Breast epithelium (tissue), 4 donors: ENCODE measurements at places on chromosomes 5 and 9. TPM values are rescaled to one million over a fixed set of nuclear protein-coding genes. Genes with fewer than 3 reads are reported as not detected.

GRCh38 chr9:445033-445432, 230.4 kb downstream of the DOCK8 start:
- no peak for DNase-seq

DNA sequence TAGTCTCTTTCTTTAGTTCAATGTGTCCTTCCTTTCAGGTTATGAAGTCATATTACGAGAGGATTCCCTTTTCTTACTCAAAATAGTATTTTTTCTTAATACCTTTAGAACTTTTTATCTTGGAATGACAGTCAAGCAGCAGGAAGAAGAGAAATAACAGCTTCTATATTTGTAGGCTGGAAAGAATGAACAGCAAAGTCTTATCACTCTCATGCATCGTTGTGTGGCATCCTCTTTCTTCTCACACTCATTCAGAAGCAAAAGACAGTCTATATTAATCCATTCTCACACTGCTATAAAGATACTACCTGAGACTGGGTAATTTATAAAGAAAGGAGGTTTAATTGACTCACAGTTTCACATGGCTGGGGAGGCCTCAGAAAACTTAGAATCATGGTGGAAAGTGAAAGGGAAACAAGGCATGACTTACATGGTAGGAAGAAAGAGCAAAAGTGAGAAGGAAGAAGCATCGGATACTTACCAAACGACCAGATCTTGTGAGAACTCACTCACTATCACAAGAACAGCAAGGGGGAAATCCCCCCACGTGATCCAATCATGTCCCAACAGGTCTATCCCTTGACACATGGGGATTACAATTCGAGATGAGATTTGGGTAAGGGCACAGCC, 1646.1 kb upstream of the CDH6 start:
- no peak for DNase-seq

- DNase-seq = no peak
Observed at GRCh38 chr9:4222357-4222756, 77.5 kb downstream of the GLIS3 start.

DNA sequence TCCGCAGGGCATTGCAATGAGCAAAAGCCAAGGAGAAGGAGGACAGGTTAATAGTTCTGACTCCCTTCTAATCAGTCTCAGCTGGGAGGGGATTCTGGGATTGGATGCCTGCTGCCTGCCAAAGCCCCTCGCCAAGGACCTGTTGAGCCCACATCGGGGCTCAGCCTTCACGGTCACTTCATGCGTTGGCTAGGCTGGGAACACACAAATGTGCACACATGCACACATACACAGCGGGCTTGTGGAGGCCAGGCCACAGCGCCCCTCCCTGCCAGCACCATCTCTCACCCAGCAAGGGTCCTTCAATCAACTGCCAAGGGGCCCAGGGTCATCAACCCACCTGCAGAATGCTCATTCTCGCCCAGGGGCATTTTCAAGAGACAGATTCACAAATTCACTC, 113.9 kb downstream of the C5orf15 start:
- no peak for DNase-seq

DNA sequence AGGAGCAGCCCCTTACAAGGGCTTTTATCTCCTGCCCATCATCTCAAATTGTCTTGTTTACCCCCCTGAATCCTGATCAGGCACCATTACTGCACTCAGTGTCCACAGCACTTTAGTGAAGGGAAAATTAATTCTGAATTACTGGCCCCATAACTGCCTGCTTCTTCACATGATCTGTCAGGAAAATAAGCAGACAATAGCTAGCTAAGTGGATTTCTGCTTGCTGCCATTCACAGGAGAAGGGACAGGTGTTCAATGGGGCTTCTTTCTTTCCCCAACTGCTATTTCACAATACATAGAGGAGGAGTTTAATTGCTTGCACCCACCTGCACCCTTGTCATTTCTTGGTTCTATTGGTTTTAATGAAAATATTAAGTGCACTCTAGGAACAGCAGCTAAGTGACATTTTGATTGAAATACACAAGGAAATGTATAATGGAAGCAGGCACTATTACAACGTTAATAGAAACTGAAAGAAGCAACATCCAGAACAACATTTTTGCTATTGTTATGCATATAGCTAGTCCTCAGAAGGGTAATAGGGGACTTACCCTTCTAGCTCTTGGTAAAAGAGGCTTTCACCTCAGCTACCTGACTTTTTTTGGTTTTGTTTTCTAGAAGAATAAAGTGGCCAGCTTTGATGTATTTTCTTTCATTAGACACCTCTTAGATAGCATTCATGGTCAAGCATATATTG, 599.3 kb upstream of the TLE4 start:
- no peak for DNase-seq

- DNase-seq = no peak
Observed at GRCh38 chr5:157473383-157474320, 13.6 kb downstream of the NIPAL4 start.

DNA sequence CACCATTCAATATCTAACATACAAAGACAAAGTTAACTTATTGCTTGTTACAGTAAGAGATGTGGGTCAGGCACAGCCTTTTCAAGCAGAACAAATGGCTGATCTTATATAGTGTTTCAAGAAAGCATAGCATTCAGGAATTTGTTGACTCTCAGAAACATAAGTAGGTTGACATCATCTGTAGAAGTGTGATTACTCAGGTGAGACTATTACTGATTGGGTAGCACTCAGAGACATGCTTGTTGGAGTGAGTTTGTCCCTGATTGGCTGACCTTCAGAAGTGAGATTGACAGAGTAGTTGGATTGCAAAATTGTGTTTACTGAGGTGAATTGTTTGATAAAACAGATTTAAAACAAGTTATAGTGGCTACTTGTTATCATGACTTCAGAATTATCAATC, 30.7 kb upstream of the TNPO1 start:
- DNase-seq = no peak

- no peak for DNase-seq
Observed at GRCh38 chr9:130286781-130287428, 21.3 kb downstream of the HMCN2 start.

DNA sequence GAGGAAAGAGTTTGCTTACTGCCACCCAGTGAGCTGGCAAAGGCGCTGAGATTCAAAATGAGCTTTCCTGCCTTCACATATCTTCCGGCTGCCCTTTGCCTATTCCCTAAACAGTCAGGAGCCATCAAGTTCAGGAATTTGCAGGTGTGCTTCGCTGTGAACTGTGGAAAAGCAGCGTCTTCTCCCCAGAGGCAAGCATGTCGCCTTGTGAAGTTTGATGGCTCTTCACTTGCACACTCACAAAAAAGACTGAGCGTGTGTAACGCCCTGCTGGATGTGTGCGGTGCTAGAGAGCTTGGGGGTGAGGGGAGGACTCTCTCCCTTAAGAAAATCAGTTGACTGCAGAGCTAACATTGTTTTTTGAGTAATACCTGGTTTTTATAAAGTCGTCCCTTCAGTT, 288.7 kb downstream of the DOCK8 start:
- no peak for DNase-seq

- peak; percentile 58 for DNase-seq
Observed at GRCh38 chr5:148924817-148925216, 98.4 kb downstream of the ADRB2 start.

DNA sequence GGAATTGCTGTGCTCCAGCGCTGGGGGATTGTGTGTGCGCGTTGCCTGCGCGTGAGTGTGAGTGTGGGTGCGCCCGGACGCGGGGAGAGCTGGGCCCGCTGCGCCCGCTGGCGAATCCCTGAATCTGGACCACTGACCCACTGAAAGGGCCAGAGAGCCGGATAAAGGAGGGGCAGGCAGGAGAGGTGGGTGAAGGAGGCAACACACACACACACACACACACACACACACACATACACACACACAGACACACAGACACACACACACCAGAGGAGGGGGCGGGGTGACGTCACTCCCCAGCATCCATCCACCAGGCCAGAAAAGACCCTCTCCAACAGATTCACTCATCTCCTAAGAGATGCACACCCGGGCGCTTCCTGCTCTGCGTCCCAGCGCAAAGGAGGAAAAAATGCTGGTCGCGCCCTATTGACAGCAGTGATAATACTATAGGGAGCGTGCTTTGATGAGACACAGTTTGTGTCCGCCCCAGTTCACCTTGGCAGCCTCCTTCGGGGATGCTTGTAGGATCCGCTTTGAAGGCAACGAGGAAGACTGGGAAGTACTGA, 1059.1 kb upstream of the DMAC1 start:
- no peak for DNase-seq

- no peak for DNase-seq
Observed at GRCh38 chr5:91281401-91281800, 101.7 kb downstream of the ARRDC3 start.

- DNase-seq = no peak
Observed at GRCh38 chr5:40973364-40974004, 64.2 kb downstream of the C7 start.

DNA sequence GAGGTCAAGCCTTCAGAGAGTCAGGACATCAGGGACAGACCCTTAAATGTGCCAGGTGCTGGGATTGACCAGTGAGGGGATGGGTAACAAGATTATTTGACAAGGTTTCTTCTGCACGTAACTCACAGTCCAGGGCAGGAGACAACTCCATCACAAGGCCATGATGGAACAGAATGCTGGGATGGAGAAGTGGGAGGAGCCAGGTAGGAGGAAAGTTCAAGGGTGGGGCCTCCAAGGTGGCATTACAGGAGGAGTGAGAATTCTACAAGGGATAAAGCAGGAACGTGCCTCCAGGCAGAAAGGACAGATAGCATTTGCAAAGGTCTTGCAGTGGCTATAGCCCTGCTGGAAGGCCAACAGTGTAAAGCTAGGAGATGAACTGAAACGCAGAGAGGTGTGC, 102.2 kb downstream of the FGF18 start:
- no peak for DNase-seq

GRCh38 chr9:7089406-7090193, 331.8 kb downstream of the KDM4C start:
- no peak for DNase-seq

DNA sequence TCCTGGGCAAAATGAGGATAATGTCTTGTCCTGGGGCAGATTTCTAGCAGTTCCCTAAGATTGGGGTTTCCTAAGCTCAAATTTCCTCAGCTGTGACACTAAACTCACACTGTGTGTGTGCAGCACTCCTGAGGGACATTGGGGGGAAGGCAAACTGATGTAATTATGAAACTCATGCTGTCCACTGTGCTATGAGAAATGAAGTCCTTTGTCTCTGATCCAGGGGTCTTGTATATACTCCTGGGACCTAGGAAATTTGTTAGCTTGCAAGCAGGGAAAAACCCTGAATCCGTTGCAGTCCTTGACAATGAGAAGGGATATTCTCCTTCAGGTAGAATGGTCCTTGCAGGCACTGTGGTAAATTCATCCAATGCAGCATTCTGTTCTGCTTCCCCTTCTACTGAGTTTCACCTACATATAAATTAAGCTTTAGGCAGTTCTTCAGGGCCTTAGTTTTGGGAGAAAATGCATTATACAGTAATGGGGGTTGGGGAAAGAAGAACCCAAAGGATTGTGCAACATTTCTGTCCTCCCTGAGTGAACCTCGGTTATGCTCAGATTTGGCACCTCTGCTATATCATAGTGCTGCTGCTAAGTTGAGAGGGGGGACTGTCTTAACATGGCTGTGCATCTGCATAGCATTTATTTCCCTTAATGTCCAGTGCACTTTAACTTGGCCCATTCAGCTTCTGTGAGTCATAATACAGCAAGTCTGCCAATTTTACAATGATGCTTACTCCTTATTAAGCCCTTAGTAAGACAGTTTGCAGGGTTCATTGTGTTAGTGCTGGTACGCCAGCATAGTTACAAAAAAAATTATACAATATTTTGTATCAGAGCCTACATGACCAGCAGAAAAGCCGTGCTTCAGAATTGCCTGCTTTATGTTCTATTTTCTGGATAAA, 80.2 kb downstream of the PJA2 start:
- DNase-seq = no peak

GRCh38 chr5:134466241-134467069, 54.8 kb upstream of the CDKN2AIPNL start:
- DNase-seq = peak; percentile 98

DNA sequence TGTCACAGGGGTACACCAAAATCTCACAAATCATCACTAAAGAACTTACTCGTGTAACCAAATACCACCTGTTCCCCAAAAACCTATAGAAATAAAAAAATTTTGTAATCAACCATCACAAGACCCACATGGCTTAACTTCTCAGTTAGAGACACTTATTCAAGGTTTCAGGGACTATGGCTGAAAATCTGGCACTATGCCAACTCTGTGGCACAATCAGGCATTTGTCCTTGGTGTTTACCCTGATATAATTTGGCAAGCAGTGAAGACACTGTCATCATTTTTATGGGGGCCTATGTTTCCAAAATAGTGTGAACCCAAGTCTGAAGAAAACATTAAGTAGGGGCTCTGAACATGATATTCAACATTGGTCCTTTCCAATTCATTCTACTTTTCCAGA, 59.0 kb downstream of the ZNF622 start:
- DNase-seq = no peak

GRCh38 chr5:71748360-71748759, 29.3 kb downstream of the CARTPT start:
- DNase-seq = peak; percentile 71

DNA sequence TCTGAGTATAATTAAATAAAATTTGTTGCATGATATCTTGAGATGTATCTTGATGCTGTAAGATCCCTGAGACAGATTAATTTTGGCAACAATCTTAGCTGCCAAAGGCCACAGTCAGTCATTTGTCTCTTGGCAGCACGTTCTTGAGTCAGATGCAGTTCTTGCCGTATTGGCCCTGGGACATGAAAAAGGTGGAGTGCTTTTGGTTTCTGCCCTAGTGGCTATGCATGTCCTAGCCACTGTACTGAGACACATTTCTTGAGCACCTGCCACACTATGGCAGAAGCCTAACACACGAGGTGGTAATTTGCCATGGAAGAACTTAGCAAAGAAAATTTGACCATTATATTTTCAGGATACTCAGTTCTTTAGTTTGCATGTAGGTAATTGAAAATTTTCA, 45.0 kb upstream of the PHF2 start:
- DNase-seq = no peak

ASPN gene
- total RNA-seq = 6.2 TPM

ELP1 gene
- 22.6 TPM for total RNA-seq

WDR31 gene
- 1.9 TPM for total RNA-seq

NUDT2 gene
- 22.0 TPM for total RNA-seq

GABRA6 gene
- total RNA-seq = not detected

PCDHGC4 gene
- total RNA-seq = 2.6 TPM

KIF20A gene
- total RNA-seq = not detected

GMCL2 gene
- total RNA-seq = not detected

LMX1B gene
- 0.16 TPM for total RNA-seq

CRAT gene
- total RNA-seq = 18.7 TPM

C5orf52 gene
- total RNA-seq = not detected

SPAG8 gene
- total RNA-seq = 1.3 TPM

PRUNE2 gene
- total RNA-seq = 14.7 TPM
